ENCODE measurements at places on chromosomes 11 and 22.

DNA sequence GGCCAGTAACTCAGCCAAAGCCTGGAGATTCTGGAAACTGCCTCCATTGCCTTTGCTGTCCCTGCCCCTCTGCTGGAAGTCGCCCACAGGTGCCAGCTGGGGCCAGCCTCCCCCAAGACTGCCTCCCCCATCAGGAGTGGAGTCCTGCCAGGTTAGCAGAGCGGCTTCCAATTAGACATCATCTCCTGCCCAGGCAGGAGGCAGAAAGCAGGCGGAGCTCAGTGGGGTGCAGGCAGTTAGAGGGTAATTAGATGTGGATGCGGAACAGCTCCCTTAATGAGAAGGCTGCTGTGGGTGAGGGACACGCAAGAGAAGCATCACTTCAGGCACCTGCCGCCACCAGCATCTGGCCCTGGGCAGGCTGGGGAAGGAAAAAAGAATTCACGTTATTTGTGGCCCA, 90.9 kb upstream of the TP53I11 start:
- no peak for DNase-seq

- DNase-seq, result no peak
These were observed 32.2 kb upstream of the SYT9 start for GRCh38 chr11:7219491-7219890.

- DNase-seq, result no peak
These were observed 411.1 kb downstream of the TBC1D22A start for GRCh38 chr22:47173535-47174021.

DNA sequence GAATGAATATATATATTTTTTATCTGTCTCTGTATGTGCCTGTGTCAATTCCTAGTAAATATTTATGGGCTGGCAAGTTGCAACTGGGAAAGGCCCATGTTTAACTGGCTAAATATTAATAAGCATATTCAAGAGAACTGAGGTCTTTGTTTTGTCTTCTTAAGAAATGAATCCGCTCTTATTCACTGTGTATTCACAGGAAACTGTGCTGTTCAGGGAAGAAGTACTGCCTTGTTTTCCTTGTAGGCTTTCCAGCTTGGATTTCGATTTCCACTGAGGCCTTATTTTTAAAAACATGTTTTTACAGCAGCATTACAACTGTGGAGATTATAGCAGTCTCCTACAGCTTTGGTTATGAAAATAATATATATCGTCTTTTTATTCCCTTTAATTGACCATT, 64.7 kb downstream of the LDLRAD3 start:
- DNase-seq, result no peak

- no peak for DNase-seq
These were observed 2.1 kb upstream of the CRACR2B start for GRCh38 chr11:825366-826226.

DNA sequence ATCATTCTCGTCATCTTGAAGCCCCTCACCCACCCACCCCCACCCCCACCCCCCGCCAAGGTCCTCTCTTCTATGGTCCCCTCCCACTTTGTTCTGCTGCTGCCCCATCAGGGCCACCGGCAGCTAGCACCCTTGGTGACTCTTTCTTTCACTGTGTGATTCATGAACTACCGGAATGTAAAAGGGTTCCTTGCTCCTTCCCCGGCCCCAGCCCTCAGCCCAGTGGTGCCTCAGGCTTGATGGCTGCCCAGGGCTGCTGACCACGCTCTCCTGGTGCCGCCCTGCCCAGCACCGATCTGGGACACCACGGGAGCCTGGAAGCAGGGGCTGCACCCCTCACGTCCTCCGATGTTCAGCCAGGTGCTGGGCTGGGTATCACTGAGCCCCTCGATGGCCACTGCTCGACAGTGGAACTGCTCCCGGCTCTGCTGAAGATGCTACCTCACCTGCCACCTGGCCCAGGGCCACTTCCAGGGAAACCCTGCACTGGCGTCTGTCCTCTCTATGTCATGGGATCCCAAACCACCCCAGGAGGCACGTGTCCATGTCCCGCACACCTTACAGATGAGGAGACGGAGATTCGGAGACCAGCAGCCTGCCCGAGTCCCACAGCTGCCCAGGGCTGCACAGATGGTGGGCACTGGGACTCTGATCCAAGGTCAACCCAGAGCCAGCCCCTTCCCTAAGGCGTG, 39.7 kb downstream of the IGLL5 start:
- DNase-seq, result no peak

DNA sequence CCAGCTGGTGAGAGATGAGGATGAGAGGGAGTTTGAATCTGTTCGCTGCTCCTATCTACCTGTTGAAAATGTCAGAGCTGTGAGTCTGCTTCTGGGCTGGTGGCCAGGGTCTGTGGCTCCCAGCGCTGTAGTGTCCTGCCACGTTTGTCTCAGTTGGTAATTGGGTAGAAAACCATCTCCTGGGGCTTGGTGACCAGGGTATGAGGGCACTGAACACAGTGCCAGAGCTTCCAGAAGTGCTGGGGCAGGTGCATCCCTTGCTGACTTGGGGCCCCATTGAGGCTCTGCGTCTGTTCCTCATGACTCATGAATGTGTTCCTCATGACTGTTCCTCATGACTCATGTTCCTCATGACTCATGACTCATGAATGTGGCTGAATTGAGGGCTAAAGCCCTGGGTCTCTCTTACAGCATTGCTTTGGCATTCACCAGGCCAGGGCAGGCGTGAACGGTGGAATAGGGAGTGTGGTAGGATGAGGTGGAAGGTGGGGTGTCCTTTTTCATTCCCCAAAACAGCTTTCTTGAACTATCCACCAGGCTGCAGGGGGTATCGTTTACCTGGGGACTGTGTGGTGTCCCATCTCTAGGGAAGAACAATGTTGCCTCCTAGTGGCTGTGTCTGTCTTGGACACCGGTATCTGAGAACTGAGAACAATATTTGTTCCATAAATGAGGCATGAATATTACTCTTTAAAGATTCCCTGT, 139.5 kb downstream of the COMMD9 start:
- DNase-seq, result peak; percentile 98

DNA sequence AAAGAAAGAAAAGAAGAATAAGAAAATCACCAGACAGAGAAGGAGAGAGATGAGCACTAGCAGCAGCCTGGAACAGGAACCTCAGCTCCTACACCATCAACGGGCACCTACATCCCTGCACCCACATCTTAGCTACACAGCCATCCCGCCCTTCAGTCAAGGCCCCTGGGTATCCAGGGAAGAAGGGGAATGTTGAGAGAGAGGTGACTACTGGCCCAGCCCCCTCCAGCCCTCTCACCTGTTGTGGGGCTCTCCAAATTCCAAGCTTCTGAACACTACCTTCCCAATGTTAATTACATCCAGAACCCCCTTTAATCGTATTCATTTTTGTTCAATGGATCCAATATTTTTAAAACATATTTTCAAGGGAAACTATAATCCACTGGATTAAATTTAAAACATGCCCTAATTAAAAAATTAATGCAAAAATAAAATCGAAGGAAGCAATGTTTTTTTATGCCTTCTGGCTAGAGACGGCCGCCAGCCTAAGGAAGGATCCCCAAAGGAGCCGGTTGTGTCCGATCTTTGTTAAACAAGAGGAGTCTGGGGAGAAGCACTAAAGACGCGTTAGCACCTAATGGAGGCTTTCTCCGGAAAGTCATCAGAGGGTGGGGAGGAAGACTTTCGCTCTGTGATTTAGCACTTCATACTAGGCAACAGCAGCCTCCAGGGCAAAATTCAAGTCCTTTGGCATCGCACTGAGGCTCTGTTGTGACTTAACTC, 9.5 kb downstream of the TPST2 start:
- no peak for DNase-seq

DNA sequence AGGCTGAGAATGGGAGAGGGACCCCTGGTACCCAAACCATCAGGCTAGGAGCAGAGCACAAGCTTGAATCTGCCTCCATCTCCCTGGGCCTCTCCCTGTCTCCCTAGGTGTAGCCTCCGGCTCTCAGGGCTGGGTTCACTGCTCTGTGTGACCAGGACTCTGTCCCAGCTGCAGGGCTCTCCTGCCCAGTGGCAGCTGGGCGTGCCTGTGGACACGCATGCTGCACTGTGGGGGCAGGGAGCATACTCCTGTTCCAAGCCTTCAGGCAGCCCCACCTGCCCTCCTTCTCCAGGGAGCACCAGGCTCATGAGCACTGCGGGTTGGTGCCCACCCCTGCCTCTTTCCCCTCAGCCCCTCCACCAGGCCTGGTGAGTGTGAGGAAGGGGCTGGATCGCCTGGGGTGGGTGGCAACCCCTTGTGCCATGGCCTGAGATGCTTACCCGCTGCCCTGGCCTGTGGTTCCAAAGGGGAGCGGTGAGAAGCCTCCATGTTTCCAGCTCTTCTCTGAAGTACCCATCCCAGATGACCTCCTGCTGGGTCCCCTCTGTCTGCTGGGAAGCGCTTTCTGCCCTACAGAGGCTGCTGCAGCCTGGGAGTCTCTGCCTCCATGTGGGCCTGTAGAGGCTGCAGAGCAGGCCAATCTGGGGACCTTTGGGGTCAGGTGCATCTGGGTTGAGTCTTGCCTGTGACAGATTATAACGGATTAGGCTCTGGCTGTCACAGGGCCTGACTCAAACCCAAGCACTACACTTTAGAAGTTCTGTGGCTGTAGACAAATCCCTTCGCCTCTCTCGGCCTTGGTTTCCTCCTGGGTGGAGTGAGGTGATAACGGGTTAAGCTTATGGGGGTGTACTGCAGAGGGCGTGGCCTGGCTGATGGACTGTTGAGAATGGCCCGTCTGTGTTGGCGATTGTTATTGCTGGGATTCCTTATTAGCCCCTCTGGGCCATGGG, 43.7 kb downstream of the WNT11 start:
- no peak for DNase-seq

- DNase-seq, result peak; percentile 78
These were observed 383.7 kb downstream of the TMEM135 start for GRCh38 chr11:87421422-87421821.

GRCh38 chr11:68821670-68822069, 20.0 kb downstream of the CPT1A start:
- no peak for DNase-seq

DNA sequence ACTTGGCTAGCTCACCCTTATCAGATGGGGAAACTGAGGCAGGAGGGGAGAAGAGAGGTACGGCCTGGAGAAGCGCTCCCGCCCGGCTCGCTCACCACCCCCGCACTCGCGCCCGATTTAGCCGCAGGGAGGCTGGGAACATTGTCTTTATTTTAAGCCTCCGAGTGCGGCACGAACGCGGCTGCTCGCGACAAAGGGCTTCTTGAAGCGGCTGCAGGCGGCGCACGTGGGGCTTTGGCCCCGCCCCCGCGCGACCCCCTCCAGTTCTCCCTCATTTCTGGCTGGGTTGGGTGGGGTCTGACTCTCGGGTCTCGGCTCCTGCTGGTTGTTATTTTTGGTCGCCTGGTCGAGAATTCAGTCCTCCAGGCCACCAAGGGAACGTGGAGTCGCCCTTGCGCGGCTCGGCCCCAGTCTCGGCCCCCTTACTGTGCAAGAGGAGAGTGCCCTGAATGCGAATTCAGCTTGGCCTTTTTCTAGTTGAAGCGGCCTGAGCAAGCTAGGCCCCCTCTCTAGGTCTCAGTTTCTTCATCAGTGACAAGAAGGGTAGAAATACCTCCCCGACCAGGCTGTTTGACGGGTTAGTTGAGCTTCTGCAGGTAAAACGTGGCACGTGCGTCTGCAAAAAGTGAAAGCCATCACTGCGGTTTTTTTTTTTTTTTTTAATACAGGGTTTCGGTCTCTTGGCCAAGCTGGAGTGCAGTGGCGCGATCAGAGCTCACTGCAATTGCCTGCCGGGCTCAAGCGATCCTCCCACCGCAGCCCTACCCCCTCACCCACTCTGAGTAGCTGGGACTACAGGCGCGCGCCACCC, 2.6 kb upstream of the CHRM1 start:
- DNase-seq, result no peak

Data from amniotic epithelial cell (primary cell).